ENCODE measurements at places on chromosomes 7 and 10.

DNA sequence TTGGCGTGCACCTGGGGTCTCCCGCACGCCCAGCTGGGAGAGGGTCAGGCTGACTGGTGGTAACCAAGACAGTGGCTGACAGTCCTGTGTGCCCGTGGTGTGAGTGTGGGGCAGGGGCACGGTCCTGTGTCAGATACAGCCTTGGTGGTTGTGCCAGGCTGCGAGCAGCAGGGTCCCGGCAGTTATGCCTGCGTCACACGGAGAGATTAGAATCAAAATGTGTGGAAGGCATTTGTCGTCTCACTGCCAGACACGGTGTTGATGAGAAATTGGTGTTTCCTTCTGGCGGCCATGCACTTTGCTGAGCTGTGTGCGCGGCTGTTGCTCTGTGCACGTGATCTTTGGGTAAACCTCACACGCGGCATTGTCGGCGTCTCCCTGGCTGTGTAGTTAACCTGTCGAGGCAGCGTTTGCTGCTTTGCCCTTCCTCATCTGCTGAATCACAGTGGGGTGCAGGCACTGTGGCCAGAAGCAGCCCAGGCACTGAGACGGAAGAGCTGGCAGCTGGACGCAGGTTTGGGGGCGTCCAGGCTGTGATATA is 87.7 kb downstream of the NKX6-2 start:
- no peak for DNase-seq

DNA sequence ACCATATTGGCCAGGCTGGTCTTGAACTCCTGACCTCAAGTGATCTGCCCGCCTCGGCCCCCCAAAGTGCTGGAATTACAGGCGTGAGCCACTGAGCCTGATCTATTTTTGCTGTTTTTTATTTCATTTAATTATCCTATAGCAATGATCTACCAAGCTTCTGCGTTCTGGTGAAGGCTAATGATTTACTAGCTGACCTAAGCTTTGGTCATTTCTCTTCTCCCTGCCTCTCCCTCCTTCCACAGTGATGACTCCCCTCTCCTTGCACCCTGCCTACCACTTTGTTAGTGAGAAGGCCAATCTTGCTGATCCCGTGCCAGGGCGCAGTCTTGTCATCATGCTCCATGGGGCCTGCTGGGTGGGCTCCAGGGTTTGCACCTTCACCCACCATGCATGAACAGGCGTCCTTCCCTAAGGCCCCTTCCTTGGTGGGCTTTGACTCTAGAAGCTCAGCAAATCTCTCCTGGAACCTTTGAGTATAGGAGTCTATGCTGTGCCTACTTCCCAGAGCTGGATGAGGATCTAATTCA is 11.9 kb upstream of the ZCCHC24 start:
- no peak for DNase-seq

DNA sequence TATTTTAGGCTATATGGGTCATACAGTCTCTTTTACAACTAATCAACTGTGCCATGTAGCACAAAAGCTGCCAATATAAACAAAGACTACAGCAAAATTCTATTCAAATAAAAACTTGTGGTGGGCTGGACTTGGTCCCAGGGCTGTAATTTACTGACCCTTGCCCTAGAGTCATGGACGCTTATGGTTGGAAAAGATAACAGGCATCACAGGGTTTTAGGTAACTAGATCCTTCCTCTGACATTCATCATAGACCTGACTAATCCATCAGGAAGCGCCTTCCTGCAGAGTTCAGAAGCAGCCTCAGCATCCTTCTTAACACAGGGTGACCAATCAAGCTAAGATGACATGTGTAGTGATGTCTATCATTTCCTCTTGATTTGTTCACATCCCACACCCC is 40.2 kb upstream of the GPAM start:
- DNase-seq, result no peak

DNA sequence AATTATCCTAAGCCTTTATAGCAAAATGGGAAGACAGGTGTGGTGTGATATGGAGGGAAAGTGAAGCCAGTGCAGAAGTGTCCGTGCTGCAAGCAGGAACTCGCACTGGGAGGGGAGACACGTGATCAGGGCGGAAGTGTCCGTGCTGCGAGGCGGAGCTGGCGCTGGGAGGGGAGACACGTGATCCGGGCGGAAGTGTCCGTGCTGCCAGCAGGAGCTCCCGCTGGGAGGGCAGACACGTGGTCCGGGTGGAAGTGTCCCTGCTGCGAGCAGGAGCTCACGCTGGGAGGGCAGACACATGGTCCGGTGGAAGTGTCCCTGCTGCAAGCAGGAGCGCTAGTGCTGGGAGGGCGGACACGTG is 40.5 kb upstream of the PRKAR1B start:
- peak; percentile 96 for DNase-seq

GRCh38 chr7:27210441-27211083 is 10.7 kb upstream of the HOXA13 start:
- DNase-seq, result no peak

DNA sequence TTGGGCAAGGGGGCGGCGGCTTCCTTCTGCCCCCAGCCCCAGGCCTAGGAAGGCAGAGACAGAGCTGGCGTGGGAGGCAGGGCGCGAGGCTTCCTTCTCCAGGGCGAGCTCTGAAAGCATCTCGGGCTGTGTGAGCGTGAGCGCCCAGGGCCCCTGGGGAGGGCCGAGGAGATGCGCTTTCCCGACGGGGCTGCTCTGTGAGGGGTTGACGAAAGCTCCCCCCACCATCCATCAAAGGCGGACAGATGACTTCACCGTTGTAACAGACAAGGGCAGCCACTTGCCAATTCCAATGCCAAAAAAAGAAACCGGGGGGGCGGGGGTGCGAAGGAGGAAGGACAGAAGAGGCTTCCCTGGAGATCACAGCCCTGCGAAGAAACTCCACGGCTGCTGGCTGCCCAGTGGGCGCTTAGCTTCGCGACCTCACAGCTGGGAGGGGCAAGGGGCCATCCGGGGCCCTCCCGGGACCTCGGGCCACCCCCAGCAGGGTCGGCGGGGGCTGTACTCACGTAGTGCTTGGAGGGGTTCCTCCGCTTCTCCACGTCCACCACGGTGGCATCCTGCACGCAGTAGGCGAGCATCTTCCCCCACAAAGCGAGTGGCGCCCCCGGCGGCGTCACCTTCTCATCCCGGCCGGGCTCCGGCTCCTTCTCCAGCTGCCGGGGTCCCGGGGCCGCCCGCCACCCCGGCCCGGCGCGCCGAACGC is 537 bp downstream of the SH3PXD2A start:
- no peak for DNase-seq

GRCh38 chr7:116966601-116967000 is 13.3 kb downstream of the ST7 start:
- no peak for DNase-seq
